Aorta (tissue), 5 donors: ENCODE measurements at places on chromosomes 2 and 18. TPM values are rescaled to one million over a fixed set of nuclear protein-coding genes. Genes with fewer than 3 reads are reported as not detected.

- DNase-seq = no peak
Observed at GRCh38 chr18:3402982-3403451, 47.0 kb upstream of the TGIF1 start.

DNA sequence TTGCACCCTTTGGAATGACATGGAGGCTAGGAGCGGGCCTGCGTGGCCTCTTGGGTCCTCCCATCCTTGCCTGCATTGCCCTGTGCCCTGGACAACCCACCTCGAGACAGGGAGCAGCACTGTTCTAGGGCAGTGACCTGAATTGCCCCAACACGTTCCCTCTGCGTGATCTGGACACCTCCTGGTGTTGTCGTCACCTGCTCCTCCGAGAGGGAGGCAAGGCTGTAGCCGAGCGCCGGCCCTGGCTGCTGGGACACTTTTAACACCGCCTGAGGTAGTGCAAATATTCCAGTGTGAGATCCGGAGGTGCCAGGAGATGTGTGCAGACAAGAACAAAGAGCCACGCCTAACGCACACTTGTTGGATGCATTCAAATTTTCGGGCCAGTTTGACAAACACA lies 131.5 kb downstream of the SMAD7 start:
- DNase-seq = peak; percentile 20

Gene GPR35
- 3.9 TPM for total RNA-seq

Gene DYSF
- 28.8 TPM for total RNA-seq
